CD8-positive, alpha-beta T cell (primary cell): ENCODE measurements at places on chromosomes 2 and 18.

DNA sequence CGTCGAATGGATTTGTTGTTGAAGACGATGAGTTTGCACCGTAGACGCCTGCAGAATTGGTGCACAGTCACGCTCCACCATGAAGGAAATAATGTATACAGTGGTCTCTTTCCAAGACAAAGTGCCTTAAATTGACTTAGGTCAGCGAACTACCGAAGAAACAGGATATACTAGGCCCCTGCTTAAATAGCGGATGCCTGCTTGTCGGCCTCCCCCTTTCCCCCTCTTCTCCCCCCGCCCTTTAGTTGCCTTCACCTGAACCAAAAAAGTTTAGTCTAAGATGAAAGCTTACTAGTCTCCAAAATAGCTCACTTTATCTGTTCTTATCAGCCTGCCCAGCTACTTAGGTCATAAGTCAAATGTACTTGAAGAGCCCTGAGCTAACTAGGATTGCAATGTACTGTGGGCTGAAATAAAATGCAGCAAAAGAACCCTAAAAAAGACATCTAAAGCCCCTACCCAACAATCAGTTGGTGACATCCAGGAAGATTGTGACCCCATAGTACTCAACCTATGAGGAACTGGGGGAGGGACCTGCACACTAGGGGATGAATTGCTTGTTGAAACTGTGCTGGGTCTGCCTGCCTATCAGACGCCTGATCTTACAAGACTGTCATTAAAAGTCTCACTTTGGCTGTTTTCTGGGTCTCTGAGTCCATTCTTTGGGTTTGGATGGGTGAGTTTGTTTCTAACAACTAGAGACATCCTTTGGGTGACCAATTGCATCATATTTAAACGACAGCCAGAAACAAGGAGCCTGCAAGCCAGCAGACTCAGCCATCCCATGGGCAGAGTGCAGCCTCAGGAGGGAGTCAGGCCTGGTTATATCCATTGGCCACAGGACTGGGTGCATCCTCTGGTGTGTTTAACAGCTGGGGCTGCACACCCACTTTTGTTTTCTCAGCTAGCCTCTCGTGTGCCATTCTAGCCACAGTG lies 14.5 kb downstream of the ACOXL start:
- no peak for DNase-seq

DNA sequence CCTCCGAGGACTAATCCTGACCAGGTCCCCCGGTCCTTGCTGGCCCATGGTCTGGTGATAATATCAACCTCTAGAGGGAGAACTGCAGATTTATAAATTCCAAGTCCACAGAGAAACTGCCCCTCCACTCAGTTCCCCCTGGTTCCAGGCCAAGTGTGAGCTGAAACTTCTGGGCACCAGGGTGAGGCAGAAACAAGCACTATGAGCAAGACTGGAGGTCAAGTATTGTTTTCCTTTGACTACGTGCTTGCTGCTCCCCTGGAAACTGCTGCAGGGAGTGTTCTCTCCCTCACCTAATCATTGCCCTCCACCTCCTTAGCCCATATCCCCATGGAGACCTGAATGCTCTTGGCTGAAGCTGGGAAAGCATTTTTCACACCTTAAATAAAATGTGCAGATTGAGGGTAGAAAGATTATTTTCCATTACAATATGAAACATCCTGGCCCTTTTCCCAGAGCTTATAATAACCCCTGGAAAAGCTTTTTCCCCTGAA lies 135.2 kb downstream of the RDH14 start:
- DNase-seq = no peak

DNA sequence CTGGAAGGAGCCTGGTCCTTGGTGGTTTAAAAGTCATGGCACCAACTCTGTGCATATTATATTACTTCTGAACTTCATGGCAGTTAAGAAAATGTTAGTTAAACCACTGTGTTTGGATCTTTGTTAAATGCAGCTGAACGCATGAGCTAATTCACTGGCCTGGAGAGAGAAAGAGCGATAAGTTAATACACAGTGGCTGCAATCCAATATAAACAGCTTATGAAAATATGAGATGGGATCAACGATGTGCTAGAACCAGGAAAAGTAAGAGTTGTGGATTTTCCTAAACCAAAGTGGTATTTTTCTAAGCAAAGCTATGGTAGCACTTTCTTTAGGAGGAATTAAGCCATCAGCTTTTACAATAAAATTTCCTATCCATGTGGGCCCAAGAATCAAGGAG lies 326.7 kb downstream of the MTX2 start:
- DNase-seq = no peak

- no peak for DNase-seq
Observed at GRCh38 chr2:124026503-124026902, 1.4 kb downstream of the CNTNAP5 start.

- DNase-seq = no peak
Observed at GRCh38 chr18:79955302-79956075, 4.0 kb upstream of the SLC66A2 start.

GRCh38 chr18:8140841-8141501 lies 468.3 kb upstream of the RAB12 start:
- no peak for DNase-seq

- no peak for DNase-seq
Observed at GRCh38 chr2:148920559-148920958, 45.5 kb downstream of the KIF5C start.

DNA sequence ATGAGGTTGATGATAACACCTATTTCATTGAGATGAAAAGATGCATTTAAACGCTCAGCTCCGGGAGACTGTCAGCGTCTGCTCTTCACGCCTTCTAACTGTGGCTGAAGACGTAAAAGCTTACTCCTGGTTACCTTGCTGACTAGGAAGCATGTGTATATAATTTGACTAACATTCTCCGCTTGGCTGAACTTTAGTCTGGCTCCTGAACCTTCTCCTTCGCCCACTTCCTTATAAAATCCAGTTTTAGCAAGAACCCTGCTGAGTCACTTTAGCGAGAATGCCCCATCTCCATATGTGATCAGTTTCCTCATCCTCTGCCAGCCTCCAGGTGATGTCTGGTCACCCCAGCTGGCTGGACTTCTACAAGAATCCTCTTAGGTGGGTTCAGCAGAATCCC lies 12.7 kb upstream of the CREG2 start:
- no peak for DNase-seq

DNA sequence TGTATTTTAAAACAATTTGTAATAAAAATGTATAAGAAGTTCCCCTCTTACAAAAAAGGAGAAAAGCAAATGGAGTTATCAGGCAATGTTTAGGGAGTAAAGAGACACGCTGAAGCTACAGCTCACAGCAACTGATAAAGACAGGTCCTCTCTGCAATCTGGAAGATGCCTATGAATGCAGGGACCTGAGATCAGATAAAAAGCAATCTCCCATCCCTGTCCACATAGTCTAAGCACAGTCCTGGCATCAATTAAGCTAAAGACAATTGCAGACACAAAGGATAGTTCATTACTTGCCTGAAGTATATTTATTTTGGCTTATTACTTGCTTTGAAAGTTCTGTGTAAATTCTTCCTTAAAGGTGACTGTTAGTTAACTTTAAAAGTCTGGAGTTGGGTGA lies 5.0 kb downstream of the EIF2AK3 start:
- no peak for DNase-seq

DNA sequence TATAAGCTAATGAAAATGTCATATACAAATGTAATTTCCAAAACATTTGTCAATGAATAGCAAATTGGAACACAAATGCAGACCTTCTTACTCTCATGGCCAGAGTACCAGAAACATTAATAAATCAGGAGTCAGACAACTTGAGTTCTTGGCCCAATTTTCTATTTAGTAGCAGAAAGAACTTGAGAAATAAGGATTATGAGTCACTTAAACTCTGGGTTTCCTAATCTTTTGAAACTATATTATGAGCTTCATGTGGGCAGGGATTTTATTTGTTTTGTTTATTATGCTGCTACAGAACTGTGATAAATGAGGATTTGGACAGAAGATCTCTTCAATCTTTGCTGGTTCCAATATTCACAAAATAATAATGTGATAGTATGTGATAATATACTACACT lies 686.7 kb downstream of the NR4A2 start:
- no peak for DNase-seq

DNA sequence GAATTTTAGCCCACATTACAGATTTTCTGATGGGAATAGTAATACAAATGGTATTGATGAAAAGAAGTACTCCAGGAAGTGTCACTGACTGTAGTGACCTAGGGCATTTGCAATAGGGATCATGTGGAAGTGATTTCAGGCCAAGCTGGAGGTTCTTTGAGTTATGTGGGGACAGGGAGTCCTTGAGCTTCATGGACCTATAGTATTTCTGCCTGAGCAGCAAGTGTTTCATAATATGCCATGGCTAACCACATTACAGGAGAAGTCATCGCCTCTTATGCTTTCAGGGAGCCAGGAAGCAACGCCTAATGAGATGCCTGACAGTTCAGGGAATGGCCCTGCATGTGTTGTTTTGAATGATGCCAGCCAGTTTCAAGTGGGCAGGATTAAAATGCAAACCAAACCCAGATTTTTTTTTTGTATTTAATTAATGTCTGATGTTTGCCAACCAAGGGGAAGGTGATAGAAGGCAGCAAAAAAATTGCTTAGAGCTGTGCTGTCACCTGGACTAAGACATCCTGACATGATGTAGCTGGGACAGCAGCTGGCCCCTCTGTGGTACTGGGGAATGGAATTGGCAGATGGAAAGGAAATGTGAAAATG lies 109.5 kb downstream of the RAPGEF4 start:
- DNase-seq = no peak

GRCh38 chr2:180033993-180034894 lies 27.1 kb upstream of the CWC22 start:
- no peak for DNase-seq

GRCh38 chr18:26461405-26461804 lies 86.9 kb downstream of the KCTD1 start:
- no peak for DNase-seq

- no peak for DNase-seq
Observed at GRCh38 chr2:71787476-71788185, 334.3 kb downstream of the DYSF start.

DNA sequence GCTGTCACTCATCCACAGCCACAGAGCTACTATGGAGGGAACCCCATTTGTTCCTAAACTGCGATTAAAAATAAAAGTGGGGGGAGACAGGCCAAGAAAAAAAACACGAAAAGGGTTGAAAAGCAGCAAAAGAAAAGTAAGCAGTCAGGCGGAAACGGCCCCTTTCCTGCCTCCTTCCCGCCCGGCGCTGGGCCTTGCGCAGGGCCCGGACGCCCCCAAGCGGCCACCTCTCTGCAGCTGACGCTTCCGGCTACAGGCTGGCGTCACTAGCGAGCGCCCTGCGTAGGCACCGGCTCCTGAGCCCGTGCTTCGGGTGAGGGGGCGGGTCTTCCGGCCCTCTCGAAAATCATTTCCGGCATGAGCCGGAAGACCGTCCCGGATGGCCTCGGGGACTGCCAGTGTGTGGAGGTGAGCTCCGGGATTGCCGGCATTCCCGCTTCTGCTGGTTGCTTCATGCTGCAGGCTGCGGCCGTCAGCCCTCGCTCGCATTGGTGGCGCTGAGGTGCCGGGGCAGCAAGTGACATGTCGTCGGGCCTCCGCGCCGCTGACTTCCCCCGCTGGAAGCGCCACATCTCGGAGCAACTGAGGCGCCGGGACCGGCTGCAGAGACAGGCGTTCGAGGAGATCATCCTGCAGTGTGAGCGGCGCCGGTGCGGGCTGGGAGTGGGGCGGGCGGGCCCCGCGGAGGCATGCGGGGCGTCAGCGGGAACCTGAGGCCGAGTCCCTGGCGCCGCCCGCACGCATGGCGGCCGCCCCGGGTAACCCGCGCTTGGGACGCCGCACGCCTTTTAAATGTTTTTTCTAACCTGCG lies at the start of gene ATG16L1:
TSS of gene ATG16L1 (plus strand) at position 368 of the 811 bp plus-strand sequence. CDS start at position 523, 155 bp downstream.
- peak; percentile 98 for DNase-seq

GRCh38 chr2:239145106-239145505 lies 255.7 kb downstream of the HDAC4 start:
- DNase-seq = no peak

DNA sequence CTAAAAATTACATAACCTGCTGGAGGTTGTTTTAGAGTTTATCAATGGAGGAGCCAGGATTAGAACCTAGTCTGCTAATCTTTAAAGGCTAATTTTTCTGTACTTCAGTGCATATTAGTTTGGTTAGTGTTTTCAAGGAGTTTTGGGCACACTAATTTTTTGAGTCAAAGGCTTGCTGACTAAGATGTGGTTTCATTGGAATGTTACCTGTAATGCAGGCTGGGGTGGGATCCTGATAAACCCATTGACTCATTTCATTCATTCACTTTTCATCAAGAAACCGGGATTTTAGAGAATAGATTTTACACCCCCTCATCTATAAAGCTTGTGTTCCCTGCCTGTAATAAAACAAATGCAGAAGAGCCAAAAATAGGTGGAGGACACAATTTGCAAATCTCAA lies 91.9 kb upstream of the IL1R2 start:
- DNase-seq = no peak

- DNase-seq = no peak
Observed at GRCh38 chr2:20327370-20327769, 23.3 kb downstream of the PUM2 start.

DNA sequence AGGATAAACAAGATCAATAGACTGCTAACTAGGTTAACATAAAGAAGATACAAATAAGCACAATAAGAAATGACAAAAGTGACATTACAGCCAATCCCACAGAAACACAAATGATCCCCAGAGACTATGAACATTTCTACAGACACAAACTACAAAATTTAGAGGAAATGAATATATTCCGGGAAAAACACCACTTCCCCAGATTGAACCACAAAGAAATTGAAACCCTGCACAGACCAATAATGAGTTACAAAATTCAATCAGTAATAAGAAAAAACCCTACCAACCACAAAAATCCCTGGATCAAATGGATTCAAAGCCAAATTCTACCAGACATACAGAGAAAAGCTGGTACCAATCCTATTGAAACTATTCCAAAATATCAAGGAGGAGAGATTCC lies 232.4 kb upstream of the RBMS1 start:
- DNase-seq = no peak

- no peak for DNase-seq
Observed at GRCh38 chr18:62999392-62999791, 284.1 kb downstream of the PHLPP1 start.

- peak; percentile 63 for DNase-seq
Observed at GRCh38 chr2:232761301-232761907, 15.0 kb downstream of the KCNJ13 start.

- peak; percentile 5 for DNase-seq
Observed at GRCh38 chr2:12556762-12557161, 160.0 kb upstream of the TRIB2 start.

GRCh38 chr2:219209236-219210195 lies 2.9 kb downstream of the ZFAND2B start:
- DNase-seq = no peak
